ENCODE measurements at places on chromosomes 7 and 10.

DNA sequence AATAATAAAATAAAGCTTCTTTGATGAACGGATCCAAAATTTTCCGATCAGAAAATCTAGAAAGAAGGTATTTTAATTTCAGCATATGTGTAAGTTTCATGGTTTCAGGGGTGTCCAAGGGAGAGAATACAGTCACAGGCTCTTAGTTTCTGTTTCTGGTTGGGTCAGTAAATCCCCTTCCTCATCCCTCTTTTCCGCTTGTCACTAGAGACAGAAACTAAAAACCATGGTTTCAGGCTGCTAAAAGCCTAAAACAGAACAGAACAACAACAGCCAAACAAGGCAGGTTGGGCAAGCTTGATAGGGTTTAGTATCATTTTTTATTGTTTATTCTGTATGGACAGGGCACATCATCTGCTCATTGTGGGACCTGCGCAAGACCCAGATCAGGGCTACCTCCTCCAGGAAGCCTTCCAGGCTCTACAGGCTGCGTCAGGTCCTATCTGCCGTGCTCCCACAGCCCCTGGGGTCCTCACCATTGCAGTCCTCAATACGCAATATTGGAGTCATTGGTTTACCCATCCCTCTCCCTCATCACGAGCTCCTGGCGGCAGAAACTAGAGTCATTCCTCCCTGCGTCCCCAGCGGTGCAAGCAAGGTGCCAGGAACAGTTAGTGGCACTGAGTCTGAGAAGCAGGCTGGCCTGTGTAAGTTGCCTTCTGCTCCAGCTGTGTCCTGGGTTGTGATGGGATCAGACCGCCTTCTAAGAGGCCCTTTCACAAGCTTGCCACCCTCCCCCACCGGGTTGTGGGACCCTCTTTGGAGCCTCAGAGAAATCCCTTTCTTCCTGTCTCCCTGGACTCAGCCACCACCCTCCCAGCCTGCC lies 70.2 kb upstream of the CUX1 start:
- no peak for DNase-seq

GRCh38 chr7:37234928-37235327 lies 213.7 kb downstream of the ELMO1 start:
- peak; percentile 31 for DNase-seq

DNA sequence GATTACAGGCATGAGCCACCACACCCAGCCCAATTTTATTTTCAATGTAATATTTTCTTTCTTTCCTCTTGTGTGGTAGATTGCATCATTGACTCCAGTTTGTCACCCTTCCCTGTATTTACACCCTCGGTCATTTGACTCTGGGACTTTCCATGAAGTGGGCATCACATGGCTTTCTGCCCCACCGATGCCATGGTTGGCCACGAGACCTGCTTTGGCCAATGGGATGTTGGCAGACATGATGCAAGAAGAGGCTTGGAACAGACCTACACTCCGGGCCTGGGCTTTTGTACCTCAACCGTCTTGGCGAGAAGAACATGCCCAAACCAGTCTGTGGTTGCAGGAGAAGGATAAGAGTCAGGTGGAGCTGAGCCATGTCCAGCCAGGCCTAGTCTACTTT lies 38.8 kb upstream of the CACUL1 start:
- no peak for DNase-seq

- DNase-seq = no peak
Observed at GRCh38 chr7:66549466-66549865, 79.2 kb upstream of the KCTD7 start.

DNA sequence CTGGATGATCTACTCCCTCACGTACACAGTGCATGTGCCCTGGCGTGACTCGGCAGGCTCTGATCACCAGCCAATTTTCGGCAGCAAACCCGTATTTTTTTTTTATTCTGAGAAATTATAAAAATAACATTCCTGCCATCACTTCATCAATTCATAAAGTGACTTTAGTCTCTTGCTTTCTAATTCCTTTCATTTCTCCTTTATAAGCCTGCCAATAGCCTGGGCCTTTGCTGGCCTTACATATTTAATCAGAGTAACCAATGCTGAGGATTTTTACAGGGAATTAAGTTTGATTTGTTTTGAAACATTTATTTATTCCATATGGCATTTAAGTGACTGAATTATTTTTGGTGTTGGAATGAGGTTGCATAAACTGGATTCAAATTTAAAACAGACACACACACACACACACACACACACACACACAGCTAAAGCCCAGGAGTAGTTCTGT lies 140.8 kb downstream of the ETV1 start:
- DNase-seq = no peak
